Naive thymus-derived CD8-positive, alpha-beta T cell (primary cell): ENCODE measurements at places on chromosomes 7 and 10. TPM values are rescaled to one million over a fixed set of nuclear protein-coding genes. Genes with fewer than 3 reads are reported as not detected.

Gene CDHR3
- 0.63 TPM for polyA plus RNA-seq

Gene HGF
- not detected for polyA plus RNA-seq

Gene GARIN1A
- 0.09 TPM for polyA plus RNA-seq

- H3K4me1 ChIP-seq = peaks cover 17% of the 10 kb centered on the region
- no peaks in the 10 kb centered on the region for H3K27me3 ChIP-seq
- DNase-seq = no peak
- no peak overlapping the region for H3K27ac ChIP-seq
These were observed 79.4 kb downstream of the VPS41 start for GRCh38 chr7:38829488-38830165.

Gene PIK3CG
- polyA plus RNA-seq = 18.3 TPM

- no peaks in the 10 kb centered on the region for H3K36me3 ChIP-seq
- DNase-seq = no peak
- no peaks in the 10 kb centered on the region for H3K4me1 ChIP-seq
- no peak overlapping the region for H3K4me3 ChIP-seq
These were observed 168.2 kb downstream of the TNS3 start for GRCh38 chr7:47413526-47414341.
